ENCODE measurements at places on chromosomes 7 and 10. TPM values are rescaled to one million over a fixed set of nuclear protein-coding genes. Genes with fewer than 3 reads are reported as not detected.

DNA sequence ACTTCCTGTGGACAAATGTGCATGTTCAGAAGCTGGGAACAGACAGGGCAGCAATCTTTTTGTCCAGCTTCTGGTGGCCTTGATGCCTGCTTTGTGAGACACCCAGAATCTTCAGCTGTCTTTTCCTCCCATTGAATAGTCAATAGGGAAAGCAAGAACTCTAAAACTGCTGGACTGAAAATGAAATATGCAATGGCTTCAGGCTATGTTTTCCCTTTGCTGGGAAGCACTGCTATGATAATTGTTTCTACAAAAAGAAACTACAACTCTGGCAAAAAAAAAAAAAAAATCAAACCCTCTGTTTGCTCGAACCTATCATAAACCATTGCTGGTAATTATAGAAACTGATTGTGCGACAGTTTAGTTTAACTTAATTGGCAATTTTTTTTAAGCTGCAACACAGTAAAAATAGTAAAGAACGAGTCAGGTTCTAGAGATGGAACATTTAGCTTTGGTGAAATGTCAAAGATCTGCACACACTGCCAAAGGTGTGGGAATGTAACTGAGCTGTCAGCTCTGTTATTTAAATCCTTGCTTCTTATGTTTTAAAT lies 79.1 kb upstream of the NEUROD6 start:
- no peaks in the 10 kb centered on the region for H3K27me3 ChIP-seq
- no peak overlapping the region for H3K27ac ChIP-seq
- DNase-seq = no peak
- no peaks in the 10 kb centered on the region for H3K36me3 ChIP-seq

GRCh38 chr10:20888620-20889330 lies 8.3 kb downstream of the NEBL start:
- H3K4me1 ChIP-seq = no peaks in the 10 kb centered on the region
- H3K27me3 ChIP-seq = no peaks in the 10 kb centered on the region
- H3K4me3 ChIP-seq = no peak overlapping the region

DNA sequence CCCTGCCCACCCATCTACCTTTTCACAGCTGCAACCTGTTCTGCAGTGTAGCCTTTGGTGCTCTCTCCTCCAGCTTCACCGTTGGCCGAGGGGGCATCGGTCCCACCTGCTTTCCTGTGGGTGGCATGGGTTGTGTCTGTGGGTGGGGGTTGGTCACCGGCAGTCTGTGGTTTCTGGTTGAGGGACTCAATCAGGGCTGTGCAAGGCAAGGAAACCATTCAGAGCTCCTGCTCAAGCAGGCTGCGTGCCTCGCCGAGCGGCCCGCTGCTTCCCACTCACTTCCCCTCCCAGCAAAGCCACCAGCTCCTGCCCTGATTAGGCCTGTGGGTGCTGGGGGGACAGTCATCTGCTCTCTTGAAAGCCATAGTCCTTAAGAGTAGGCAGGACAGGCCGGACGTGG lies 9.8 kb downstream of the DNAJB12 start:
- H3K27ac ChIP-seq = peak overlapping the region; percentile 59
- H3K4me1 ChIP-seq = peaks cover 28% of the 10 kb centered on the region
- DNase-seq = peak; percentile 58
- H3K4me3 ChIP-seq = no peak overlapping the region
- H3K27me3 ChIP-seq = no peaks in the 10 kb centered on the region
- peaks cover 23% of the 10 kb centered on the region for H3K36me3 ChIP-seq

GRCh38 chr7:100568896-100569844 lies 4.5 kb downstream of the SAP25 start:
- peaks cover 46% of the 10 kb centered on the region for H3K4me1 ChIP-seq
- peak overlapping the region; percentile 22 for H3K27ac ChIP-seq
- peaks cover 4% of the 10 kb centered on the region for H3K36me3 ChIP-seq
- DNase-seq = peak; percentile 73
- no peaks in the 10 kb centered on the region for H3K27me3 ChIP-seq

- H3K27me3 ChIP-seq = no peaks in the 10 kb centered on the region
- peaks cover 84% of the 10 kb centered on the region for H3K4me1 ChIP-seq
- H3K36me3 ChIP-seq = peaks cover 66% of the 10 kb centered on the region
Measured at GRCh38 chr7:130936202-130936931, 202.4 kb upstream of the KLF14 start.

DNA sequence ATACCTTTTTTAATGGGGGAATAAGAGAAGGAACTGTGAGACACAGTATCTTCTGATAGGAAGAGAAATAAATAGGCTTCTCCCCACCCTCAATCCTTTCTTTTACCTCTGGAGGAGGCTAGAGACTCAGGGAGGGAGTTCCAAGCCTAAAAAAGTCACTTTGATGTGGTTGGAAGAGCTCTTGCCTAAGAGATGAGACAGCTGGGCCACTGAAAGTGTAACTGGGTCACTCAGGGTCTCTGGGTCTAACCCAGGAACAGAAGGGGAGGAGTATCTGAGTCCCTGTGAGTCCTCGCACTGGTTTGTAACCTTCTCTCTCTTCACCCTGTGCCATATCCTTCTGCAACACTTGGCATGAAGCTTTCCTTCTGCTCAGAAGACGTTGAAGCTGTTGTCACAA lies 222.9 kb upstream of the AGK start:
- no peaks in the 10 kb centered on the region for H3K36me3 ChIP-seq
- no peak overlapping the region for H3K4me3 ChIP-seq
- DNase-seq = no peak
- H3K27me3 ChIP-seq = peaks cover 8% of the 10 kb centered on the region
- H3K27ac ChIP-seq = no peak overlapping the region

DNA sequence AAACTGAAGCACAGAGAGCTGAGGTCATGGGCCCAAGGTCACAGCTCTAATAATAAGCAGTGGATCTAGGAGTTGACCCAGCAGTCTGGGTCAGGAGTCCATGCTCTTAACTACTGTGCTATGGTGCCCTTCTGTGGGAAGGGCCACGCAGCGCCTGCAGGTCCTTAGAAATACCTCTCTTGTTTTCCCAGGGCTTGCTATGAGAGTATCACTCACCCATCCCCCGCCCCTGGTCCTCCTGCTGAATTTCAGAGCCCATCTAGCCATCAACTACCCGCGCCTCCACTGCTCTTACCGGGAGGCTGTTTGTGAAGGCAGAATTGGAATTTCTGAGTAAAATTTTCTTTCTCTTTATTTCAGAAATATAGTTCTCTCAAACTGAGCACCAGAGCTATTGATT lies 27.3 kb upstream of the CRHR2 start:
- no peak for DNase-seq
- no peaks in the 10 kb centered on the region for H3K36me3 ChIP-seq
- H3K4me1 ChIP-seq = no peaks in the 10 kb centered on the region
- H3K27me3 ChIP-seq = no peaks in the 10 kb centered on the region

- H3K4me3 ChIP-seq = no peak overlapping the region
- peaks cover 8% of the 10 kb centered on the region for H3K4me1 ChIP-seq
- H3K36me3 ChIP-seq = no peaks in the 10 kb centered on the region
- H3K27ac ChIP-seq = no peak overlapping the region
- no peak for DNase-seq
- peaks cover 36% of the 10 kb centered on the region for H3K27me3 ChIP-seq
Measured at GRCh38 chr7:116340201-116340847, 130.0 kb downstream of the TES start.

GRCh38 chr10:44511601-44512000 lies 126.7 kb upstream of the CXCL12 start:
- H3K36me3 ChIP-seq = no peaks in the 10 kb centered on the region
- no peak for DNase-seq
- no peak overlapping the region for H3K4me3 ChIP-seq
- H3K27ac ChIP-seq = no peak overlapping the region
- no peaks in the 10 kb centered on the region for H3K4me1 ChIP-seq

DNA sequence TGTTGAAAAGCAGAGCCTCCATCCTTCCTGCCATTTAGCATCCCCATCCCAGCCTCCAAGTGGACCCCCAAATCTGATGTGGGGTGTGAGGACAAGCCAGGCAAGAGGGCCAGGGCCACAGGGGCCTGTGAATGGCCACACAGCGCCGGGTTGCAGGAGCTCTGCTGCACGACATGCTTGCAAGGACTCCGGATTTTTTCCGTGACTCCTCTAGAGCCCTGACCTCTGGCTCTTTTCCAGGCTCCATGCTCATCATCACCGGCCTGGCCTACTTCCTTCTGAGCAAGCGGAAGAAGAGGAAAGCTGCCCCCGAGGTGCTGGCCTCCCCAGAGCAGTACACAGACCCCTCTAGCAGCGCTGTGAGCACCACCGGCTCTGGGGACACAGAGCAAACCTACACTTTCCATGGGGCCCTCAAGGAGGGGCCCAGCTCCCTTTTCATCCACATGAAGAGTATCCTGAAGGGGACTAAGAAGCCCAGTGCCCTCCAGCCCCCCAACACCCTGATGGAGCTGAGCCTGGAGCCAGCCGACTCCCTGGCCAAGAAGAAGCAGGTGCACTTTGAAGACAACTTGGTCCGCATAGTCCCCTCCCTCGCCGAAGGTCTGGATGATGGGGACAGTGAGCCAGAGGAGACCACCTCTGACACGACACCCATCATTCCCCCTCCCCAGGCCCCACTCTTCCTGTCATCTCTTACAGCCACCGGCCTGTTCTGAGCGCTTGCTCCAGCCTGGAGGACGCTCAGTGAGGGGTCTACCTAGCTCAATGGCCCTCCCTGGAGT lies 23.5 kb downstream of the TMEM72 start:
- no peaks in the 10 kb centered on the region for H3K36me3 ChIP-seq
- no peak overlapping the region for H3K27ac ChIP-seq
- H3K27me3 ChIP-seq = no peaks in the 10 kb centered on the region
- peak; percentile 31 for DNase-seq
- H3K4me3 ChIP-seq = no peak overlapping the region

DNA sequence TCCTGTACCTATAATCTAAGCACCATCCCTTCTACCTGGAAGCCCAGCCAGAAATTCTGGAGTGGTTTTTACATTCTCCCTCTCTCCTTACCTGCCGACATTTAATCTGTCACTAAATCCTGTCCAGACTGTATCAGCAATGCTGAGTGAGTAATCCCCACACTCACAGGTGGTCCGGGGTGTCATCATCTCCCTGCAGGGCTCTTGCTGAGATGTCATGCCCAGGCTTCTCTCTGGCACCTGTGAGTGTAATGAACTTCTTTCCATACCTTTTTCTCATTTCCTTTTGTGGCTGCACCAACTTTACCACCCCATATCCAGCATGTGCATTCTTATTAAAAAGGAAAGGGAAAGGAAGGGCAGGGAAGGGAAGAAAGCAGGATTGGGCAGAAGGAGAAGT lies 355.2 kb downstream of the CCSER2 start:
- DNase-seq = no peak
- H3K36me3 ChIP-seq = no peaks in the 10 kb centered on the region
- no peaks in the 10 kb centered on the region for H3K4me1 ChIP-seq

Gene TDRD1
- 0.05 TPM for total RNA-seq
